ENCODE measurements at places on chromosomes 11 and 22.

GRCh38 chr11:122128146-122128545 lies 12.1 kb upstream of the BLID start:
- no peak for DNase-seq

- peak; percentile 72 for DNase-seq
Observed at GRCh38 chr11:93089474-93090102, 108.2 kb downstream of the SLC36A4 start.

- no peak for DNase-seq
Observed at GRCh38 chr11:32899438-32899837, 6.8 kb downstream of the QSER1 start.

DNA sequence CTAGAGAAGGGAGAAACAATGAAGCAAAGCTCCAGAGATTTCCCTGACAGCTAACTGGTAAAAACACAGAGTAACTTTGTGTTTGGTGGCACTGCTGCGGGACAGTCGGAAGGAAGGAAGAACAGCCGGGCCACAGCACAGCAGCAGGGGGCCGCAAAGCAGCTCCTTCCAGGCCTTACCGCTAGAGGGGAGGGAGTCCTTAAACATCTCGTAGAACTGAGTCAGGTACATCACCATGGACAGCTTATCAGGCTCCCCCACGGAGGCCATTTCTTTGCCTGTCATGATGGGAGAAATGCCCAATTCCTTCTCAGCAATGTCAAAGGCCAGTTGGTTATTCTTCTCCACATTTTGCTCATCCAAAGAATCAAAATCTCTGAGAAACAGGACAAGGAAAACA lies 114.6 kb upstream of the BID start:
- DNase-seq, result no peak

GRCh38 chr11:69356703-69357457 lies 62.9 kb downstream of the MYEOV start:
- no peak for DNase-seq

GRCh38 chr22:38338772-38339379 lies 21.6 kb upstream of the CSNK1E start:
- no peak for DNase-seq

DNA sequence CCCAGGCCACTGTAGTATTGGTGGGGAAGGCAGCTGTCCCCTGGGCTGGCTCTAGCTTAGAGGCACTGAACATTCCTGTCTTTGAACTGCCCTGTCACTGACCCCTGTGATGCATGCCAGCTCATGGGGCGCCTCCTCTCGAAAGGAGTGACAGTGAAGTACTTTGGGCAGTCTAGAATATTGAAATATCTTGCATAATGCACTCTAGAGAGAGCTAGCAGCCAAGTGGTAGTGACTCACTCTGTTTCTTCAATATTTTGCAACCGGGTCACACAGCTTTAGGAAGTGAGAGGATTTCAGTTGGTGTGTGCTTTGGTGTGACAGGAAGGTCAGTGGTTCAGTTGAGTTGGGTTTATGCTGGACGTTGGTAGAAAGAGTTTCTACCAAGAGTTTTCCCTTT lies 35.5 kb upstream of the ST14 start:
- DNase-seq, result no peak

DNA sequence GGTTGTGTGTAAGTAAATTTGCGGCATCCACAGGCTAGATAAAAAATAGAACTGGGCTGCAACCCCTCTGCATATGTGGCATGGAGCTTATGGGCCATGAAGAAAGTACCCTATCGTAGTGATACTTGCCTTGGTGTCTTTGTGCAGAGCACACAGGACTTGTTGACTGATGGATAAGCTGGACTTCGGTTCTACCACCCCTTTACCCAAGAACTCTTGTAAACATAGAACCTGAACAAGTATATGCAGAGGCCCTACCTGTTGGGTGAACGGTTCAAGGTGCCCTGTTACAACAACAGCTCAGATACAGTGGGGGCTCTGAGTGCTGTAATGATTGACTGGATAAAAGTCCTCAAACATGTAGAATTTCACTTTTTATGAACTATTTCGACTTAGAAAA lies 3.0 kb upstream of the LGR4 start:
- no peak for DNase-seq

DNA sequence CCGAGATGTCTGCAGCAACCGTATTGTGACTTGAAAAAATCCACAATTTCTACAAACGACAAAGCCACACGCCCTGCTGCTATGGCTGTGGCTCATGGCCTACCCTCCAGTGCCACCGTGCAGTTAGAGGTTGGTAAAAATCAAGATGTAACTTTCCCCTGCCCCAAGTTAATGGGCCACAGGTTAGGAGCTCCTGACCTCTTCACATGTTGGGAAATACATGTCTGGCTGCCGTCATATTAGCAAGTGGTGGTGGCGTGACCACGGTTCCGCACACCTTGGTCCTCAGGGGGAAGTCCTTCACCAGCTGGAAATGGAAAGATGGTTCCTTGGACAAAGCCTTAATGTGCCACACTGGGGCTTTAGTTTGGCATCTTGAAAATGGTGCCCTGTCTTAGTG lies 27.4 kb upstream of the CCND1 start:
- no peak for DNase-seq

DNA sequence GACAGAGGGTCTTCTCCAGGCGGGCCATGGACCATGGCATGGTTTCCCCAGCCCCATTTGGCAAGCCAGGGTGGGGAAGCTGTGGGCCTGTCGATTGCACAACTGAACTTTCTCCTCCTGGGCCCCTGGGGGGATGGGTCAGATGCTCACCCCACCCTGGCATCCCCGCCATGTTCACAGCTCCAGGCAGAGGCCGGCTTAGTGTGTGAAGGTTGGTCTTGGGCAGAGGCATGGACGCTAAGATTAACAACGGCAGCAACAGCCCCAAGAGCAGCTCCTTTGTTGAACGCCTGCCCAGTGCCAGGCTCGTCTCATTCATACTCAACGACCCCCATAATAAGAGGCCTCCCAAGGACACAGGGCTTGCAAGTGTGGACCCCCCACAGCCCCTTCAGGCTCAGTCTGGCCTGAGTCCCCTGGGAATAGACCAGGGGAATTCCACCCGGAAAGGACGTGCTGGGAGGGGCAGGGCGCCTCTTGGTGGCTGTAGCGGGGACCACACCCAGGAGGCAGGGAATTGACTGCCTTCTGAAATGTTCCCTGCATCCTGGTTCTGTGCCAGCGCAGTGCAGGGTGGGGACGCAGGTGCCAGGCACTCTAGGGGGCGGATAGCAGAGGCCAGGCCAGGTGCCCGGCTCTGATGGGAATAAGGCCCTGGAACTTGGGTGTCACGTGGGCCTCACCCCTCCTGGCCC lies 8.3 kb downstream of the TSPO start:
- no peak for DNase-seq

GRCh38 chr22:47230251-47230650 lies 467.8 kb downstream of the TBC1D22A start:
- DNase-seq, result no peak

DNA sequence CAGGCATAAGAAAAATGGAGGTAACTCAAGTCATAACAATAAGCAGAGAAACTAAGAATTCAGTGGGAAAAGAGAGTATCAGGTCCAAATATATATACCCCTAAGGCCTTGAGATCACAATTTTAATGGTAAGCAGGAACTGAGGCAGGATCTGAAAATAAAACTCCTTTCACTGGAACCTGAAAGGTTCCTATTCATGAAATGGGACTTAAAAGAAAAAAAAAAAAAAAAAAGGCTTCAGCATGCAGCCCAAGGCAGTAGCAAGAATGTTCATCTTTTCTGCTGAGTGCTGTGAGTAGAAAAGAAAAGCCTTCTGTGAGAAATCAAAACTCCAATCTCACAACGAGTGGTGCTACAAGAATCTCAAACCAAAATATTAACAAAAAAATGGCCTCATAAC lies 75.3 kb downstream of the DLG2 start:
- no peak for DNase-seq
